ENCODE measurements at places on chromosomes 3 and 15. TPM values are rescaled to one million over a fixed set of nuclear protein-coding genes. Genes with fewer than 3 reads are reported as not detected.

GRCh38 chr3:111906656-111907055 lies 47.6 kb downstream of the PHLDB2 start:
- DNase-seq = no peak

- DNase-seq = no peak
Observed at GRCh38 chr3:129734449-129734848, 128.0 kb upstream of the PLXND1 start.

DNA sequence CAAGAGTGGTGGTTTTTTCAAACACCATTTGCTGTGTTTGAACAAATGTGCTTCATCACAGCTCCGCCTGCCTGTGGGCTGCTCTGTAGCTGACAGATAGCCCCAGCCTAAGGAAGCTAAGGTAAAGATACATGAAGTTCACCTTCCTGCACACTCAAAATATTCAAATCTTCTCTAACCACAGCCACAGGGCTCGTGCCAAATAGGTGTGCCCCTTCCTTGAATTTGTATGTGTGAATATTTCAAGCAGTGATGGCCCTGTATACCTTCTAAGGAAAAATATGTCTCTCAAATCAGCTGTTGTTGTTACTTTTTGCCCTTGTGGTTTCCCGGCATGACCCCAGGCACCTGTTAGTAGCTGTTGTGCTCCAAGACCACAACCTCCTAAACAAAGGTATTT lies 92.8 kb downstream of the CCNL1 start:
- DNase-seq = no peak

- DNase-seq = no peak
Observed at GRCh38 chr15:63135281-63135680, 13.6 kb downstream of the LACTB start.

DNA sequence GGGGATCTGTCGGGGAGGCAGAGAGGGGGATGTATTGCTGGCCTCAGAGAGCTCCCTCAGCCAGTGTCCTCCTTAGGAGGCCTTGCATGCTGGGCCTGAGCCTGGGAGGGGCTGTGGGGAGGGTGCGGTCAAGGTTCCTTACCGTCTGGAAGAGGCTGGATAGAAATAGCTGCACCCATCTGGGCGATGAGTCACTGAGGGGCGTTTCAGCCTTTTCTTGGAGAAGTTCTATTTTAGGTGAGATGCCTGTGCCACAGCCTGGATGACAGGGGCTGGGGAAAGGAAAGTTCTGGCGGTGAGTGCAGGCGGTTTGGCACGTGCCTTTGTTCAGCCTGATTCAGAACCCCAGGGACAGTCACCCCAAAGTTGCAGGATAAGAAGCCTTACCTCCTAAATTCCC lies 35.7 kb upstream of the APEH start:
- no peak for DNase-seq

NANOGP8 gene
- not detected for polyA plus RNA-seq

DNA sequence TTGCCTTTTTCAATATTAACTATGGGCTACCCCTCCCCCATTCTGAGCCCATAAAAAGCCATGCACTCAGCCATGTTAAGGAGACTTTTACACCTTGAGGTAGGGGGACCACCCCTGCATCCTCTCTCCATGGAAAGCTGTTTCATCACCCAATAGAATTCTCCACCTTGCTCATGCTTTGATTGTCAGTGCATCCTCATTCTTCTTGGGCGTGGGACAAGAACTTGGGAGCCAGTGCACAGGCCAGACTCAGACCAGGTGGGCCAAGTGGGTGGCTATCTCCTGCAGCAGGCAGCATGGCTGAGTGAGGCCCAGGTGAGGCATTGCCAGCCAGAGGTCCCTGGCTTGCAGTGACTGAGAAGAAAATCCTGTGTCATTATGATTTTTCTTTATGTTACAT lies 357.4 kb upstream of the CDIN1 start:
- no peak for DNase-seq

SH2D7 gene
- 0.65 TPM for polyA plus RNA-seq

GRCh38 chr3:172666181-172666872 lies 44.5 kb downstream of the NCEH1 start:
- DNase-seq = no peak

DNA sequence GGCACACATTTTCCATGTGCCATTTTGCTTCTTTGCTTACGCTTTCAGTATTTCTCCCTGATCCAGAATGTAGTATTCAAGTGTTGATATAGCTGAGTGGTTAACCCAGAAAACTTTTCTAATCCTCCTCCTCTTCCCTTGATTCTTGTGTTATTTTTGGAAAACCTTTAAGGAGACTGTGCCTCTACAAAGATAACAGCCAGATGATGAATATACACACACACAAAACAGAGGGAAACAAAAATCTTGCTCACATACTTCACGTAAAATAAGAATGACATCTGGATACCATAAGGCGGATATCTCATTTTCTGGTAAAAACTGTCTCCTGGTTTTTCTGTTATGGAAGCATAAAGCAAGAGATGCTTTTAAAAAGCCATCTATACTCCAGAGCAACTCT lies 295.8 kb upstream of the THBS1 start:
- no peak for DNase-seq

DNA sequence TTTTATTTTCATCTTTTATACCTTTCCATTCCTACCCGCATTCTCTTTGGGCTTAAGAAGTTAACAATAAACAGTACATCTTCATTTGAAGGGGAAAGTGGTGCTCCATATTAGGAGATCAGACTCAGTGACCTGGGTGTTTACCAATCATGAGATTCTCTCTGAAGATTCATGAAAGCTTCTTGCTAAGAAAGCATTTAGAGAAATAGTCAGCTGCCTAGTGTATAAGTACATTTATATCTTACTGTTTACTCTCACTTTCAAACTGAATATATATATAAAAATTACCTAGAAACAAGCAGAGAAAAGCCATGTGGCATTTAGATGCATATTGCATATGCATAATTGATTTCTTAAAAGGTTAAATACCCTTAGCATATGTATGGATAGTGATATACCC lies 100.5 kb downstream of the KCNH8 start:
- no peak for DNase-seq

DNA sequence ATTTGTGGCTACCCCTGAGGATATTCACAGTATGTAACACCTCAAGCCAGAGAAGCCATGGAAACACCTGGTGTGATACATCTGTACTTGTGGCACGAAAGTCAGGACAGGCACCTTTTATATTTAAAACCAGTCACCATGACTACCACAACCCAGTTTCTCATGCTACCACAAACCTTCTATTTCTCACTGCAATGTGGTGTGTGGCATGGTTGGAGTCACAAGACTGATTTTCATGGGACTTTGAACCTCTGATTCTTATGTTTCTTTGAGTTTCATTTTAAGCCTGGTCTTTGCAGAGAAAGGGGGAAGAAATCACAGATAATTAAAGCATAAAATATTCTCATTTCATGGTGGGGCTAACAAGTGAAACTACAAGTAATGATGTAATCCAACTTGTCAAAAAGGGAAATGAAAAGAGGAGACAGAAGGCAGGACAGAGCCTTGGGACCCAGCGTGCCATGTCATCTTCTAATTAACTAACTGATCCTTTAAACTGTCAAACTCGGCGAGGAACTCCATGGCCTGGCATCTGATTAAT lies 175.9 kb downstream of the PDZRN3 start:
- no peak for DNase-seq

DNA sequence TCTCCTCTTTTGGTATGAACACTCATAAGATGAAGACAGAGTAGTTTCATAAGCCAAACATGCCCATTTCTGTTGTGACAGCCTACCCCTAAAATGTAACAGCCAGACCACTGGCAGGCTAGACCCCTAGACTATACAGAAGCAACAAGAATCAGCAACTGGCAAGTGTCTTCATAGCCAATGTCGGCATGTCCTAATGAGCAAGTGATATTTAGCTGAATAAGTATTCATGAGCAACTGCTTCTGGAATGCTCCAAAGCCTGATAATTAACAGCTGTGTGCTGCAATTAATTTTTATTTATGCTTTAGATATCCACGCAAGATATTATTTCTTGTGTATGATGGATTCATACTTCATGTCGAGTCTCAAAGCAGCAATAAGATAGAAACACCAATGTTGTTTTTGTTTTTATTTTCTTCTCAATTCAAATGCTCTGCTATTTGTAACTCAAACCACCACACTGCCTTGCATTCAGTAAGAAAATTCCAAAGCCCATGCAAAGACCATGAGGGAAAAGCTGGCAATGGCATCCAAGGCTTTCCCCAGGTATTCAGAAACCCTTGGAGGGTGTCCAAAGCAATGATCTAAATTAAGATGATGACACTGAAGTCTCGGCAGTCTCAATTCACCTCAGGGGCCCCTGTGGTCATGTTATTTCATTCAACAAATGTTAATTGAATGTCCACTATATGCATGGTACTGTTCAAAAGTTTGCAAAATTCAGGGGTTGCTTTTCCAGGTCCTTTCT lies 167.7 kb upstream of the NECTIN3 start:
- no peak for DNase-seq

- no peak for DNase-seq
Observed at GRCh38 chr15:47688573-47689086, 28.7 kb upstream of the SEMA6D start.

DNA sequence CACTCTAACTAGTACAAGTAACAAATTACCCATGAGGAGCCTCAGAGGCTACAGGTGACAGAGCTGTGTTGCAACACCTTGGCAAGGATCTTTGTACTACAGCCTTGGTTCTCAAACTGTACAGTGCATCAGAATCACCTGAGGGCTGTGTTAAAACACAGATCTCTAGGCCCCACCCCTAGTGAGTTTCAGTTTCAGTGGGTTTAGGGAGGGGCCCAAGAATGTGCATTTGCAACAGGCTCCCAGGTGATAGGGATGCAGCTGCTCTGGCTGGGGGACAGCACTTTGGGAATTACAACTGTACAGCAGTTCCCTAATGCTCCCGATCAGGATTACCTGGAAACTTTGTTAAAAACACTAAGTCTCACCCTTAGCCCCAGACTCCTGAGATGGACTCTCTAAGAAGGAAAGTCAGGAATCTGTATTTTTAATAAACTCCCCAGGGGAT lies 66.1 kb upstream of the NR2F2 start:
- no peak for DNase-seq

TP63 gene
- 1.2 TPM for polyA plus RNA-seq

GRCh38 chr3:143648218-143648617 lies 200.1 kb downstream of the SLC9A9 start:
- DNase-seq = no peak

- no peak for DNase-seq
Observed at GRCh38 chr3:61821823-61822251, 260.5 kb downstream of the PTPRG start.

GRCh38 chr3:89522155-89522554 lies 414.7 kb downstream of the EPHA3 start:
- DNase-seq = no peak

GRCh38 chr15:82292271-82292670 lies 29.7 kb downstream of the SAXO2 start:
- DNase-seq = no peak

GRCh38 chr15:26582840-26583239 lies 190.0 kb downstream of the GABRB3 start:
- DNase-seq = no peak

EIF4E3 gene
- polyA plus RNA-seq = 14.9 TPM

GRCh38 chr3:15327941-15328340 lies 4.4 kb downstream of the SH3BP5 start:
- no peak for DNase-seq

DNA sequence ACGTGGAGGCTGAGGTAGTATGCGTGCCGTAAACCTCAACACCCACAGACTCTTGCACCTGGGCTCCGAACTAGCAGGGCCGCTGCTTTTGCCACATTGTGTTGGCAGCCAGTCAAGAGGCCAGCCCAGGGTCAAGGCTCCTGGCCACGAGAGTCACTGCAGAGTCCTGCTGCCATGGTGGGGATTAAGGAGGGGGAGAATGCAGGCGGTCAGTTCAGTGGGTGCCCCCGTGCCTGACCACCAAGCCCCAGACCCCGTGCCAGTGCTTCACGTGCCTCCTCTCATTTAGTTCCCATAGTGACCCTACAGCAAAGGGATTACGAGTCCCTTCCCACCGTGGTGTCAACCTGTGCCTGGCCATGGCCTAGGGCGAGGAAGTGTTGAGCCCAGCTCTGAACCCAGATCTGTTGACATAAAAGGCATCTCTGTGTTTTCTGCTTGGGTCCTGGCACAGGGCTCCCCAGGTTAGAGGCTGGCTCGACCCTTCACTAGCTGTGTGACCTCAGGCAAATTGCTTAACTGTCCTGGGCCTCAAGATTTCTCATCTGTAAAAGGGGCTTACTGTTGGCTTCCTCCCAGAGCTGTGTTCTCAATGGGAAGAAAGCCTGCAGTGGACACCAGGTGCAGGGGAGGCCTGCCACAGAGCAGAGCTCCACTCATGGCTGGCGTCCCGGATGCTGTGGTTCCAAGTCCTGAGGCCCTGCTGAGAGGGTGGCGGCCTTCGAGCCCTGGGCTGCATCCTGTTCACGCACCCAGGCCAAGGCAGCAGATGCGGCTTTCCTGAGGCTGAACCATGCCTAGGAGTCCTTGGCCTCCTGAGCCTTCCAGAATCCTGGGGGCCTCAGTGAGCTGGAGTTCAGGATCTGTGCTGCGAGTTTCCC lies 32.8 kb downstream of the FBLN2 start:
- DNase-seq = no peak

- no peak for DNase-seq
Observed at GRCh38 chr3:112407888-112408702, 75.1 kb downstream of the CD200 start.

TMEM266 gene
- polyA plus RNA-seq = 14.1 TPM

DNA sequence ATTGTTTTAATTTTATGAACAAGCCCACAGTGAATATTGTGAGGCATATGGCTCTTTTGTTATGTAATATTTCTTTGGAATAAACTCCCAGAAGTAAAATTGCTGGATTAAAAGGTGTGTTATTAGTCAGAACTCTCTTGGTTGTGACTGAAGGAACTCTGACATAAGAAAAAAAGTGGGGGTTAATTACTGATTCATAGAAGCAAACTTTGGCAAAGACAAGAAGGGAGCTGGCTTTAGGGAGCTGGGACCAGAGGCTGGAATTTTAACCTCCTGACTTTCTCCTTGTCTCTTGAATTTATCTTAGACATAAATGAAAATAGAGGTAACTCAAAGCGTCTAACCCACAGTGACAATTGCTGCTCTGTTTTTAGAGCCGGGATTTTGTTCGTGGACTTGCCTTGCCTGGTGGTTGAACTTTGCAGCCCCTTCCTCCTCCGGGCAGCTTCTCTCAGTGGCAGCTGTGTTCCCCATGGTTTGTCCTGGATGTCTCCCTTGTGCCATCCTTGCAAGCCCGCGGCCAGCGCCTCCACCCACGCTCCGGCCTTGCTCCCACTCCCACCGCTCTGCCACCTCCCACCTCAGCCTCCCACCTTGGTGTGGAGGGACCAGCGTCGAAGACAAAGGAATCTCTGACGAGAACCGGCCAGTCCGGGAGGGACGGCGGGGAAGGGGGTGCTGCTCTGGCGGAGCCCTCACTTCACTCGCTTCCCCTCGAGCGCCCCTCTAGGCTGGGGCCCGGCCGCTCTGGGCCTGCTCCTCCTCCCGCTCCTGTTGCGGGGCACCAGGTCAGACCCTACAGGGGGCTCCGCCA lies 28.0 kb downstream of the ARHGAP31 start:
- DNase-seq = peak; percentile 32

DNA sequence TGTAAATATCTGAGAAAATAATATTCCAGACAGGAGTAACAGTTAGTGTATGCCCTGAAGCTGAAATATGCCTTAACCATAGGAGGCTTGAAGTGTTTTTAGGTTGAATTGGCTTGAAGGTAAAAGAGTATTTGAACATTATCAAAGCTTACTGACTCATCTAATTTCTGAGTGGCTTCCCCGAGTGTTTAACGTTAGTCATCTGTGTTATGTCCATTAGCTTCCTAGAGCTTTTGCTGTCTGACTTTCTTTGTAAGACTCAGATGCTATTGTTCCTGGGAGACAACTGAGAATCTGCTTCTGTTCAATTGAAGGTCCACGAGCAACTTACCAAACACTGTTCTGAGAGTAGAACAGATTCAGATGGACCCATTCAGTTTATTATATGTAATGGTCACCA lies 656.8 kb upstream of the NECTIN3 start:
- no peak for DNase-seq

VPS13C gene
- polyA plus RNA-seq = 36.5 TPM

VILL gene
- polyA plus RNA-seq = 13.9 TPM

LRRIQ4 gene
- 0.13 TPM for polyA plus RNA-seq

Measured in renal cortex interstitium (tissue), 15 donors.